Activated CD4-positive, CD25-positive, alpha-beta regulatory T cell treated with anti-CD3 and anti-CD28 coated beads, Interleukin-2, amount 50 U/mL, for 24 hours (primary cell): ENCODE measurements at places on chromosomes 2 and 18.
A peak's percentile ranks its signal among the peaks of the same experiment; 100 is the strongest.

GRCh38 chr2:190407662-190408537, at the start of gene MFSD6:
MFSD6 (plus strand) TSS chr2:190408355; CDS start chr2:190436030, 27,675 bp downstream.
- peak; percentile 67 for ATAC-seq

- no peak for ATAC-seq
Observed at GRCh38 chr2:15367205-15367604, 193.9 kb downstream of the NBAS start.

GRCh38 chr2:204863336-204863735, 318.1 kb downstream of the PARD3B start:
- no peak for ATAC-seq

- ATAC-seq, result no peak
Observed at GRCh38 chr2:31383471-31384153, 30.9 kb downstream of the XDH start.

DNA sequence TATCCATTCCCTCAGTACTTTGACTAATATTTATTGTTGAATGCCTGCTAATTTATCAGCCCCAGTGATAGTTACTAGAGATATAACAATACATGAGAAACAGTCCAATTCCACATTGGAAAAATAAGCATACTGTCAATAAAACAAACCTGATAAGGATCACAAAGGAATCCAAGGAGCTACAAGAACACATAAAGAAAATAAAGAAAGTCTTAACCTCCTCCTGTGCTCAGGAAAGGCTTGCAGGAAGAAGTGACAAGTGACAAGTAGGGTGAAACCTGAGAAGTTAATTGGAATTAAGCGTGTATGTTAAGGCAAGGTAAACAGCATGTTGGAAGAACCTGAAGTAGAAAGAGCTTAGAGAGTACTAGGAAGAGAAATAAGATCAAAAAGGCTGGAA, 20.3 kb upstream of the ASNSD1 start:
- ATAC-seq, result no peak

GRCh38 chr2:235486729-235487128, 7.1 kb upstream of the AGAP1 start:
- no peak for ATAC-seq

DNA sequence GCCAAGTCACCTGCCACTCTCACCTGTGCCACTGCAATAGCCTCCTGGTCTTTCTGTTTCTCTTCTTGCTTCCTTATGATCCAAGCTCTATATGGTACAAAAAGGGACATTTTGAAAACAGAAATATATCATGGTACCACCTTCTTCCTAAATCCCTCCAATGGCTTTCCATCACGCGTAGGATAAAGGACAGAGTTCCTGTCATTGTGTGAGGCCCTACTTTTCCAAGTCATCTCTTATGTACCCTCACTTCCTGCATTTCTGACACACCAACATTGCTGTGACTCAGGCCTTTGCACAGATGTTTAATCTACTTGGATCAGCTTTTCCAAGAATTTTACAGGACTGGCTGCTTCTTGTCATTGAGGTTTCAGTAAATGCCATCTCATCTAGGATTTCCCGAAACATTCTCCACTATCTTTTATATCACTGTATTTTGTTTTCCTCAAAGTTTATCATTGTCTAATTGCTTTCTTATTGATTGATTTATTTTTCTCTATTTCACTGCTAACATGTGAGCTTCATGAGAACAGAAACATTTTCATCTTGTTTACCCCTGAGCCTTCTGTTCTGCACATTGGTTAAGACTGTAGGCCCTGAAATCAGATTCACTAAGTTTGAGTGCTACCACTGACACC, 426.1 kb upstream of the FANCL start:
- ATAC-seq, result no peak

DNA sequence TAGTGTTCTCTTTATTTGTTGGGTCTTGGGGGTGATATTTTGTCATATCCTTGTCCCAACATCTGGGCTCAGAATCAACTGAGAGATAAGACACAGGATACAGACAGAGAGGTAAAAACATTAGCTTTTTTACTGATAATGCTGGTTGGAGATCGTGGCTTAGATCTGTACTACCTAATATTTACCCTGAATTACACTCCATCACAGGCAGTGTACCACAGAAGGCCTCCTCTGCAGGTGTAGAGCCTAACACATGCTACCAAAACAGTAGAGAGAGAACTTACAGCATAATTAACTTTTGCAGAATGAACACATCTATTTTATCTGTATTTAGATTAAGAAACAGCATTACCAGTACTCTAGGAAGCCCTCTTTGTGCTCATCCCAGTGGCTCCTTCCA, 6.8 kb downstream of the AGPS start:
- ATAC-seq, result no peak
